ENCODE measurements at places on chromosomes 16 and 17.
A peak's percentile ranks its signal among the peaks of the same experiment; 100 is the strongest.

DNA sequence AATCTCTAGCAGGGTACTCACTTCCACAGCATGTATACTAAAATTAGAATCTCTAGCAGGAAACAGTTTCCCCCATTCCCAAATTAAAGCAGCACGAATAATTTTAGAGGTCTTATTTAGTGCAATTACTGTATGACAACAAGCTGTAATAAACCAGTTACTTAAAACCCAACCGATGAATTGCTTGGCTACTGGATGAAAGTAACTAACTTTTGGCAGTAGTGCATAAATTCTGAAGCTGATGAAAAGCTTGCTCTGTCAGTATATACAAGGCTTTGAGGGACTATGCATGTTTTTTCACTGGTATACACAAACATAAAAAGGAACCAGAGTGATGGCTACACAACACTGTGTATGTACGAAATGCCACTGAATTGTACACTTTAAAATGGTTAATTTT, 89.4 kb downstream of the CFDP1 start:
- no peak for DNase-seq

- peak; percentile 20 for DNase-seq
Measured at GRCh38 chr16:21250072-21250923, 16.8 kb downstream of the ANKS4B start.

DNA sequence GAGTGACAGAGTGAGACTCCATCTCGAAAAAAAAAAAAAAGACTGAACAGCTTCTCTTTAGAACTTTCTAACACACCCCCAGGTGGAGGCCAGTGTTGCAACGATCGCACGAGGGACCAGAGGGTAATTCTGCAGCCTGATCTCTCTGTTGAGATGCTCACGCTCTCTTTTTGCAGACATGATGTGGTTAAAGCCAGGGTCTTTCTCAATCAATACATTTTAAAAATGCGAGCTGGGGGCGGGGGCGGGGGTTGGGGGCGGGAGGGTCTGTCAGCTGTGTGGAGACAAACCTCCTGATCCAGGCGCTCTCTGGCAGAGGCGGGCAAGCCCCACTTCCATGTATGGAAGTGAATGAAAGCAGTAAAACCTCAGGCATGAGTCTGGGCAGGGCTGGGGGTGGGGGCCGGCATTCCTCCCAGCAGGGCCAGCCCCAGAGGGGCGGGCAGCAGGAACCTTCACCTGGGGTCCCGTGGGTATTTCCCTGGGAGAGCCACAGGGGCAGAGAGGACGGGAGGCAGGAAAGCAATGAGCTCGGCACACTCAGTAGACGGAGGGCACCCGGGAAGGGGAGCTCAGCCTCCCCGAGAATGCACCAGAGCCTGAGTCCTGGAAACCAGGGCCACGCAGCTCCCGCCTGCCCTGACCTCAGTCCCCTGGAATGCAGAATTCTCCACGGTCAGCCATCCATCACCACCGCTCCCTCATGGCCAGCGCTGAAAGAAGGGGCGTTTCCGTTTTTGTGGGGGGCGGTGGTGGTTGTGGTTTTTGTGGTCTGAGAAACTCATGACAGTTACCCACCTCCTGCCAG, 28.0 kb downstream of the NXN start:
- no peak for DNase-seq

DNA sequence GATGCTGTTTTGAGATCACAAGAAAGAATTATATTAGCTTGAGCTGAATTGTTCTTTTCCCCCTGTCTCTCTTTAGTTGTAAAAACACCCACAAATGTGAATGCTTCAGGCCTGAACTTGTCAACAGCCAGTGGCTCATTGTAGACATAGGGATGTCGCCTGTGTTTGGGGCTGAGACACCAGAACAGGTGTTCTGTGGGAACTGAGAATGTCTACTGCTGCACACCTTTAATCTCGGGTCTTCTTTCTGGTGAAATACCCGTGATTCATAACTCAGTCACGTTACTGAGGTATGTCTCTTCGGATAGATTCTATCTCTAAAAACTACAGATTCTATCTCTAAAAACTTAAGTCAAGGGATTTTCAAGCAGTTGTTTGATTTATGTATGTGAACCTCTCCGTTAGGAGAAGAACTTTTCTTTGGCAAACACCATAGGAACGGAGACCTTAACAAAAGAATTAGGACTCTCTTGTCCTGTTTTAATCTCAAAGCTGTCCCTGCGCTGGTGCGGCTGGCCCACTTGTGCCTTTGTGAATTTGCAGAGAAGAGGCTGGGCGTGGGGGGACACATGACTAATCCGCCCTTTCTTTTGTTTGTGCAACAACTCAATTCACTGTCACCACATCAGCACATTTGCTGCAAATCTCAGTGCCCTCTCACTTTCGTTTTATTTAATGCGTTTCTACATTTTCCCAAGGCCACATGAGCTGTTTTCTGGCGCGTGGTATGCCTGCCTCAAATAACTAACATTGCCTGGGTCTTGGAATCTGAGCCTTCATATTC, 643.0 kb downstream of the MAF start:
- DNase-seq: no peak

- no peak for DNase-seq
Measured at GRCh38 chr16:83949724-83950001, 3.4 kb upstream of the OSGIN1 start.

DNA sequence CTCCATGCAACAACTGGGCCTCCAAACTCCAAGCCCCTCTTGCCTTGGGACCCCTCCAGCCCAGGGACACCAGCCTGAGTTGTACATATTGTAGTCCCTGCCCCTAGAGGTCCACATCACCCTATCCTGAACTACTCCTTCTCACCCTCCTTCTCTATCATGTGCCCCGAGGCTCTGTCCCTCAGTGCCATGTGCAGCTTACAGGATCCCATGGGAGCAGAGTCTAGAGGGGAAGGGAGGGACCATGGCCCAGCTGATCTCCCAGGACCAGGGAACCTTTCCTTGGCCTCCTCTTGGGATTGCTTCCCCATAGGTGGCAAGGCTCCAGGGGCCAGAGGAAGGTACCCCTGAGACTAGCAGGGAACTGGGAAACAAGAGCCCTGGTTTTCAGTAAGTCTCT, 35.3 kb downstream of the TMEM132E start:
- no peak for DNase-seq

DNA sequence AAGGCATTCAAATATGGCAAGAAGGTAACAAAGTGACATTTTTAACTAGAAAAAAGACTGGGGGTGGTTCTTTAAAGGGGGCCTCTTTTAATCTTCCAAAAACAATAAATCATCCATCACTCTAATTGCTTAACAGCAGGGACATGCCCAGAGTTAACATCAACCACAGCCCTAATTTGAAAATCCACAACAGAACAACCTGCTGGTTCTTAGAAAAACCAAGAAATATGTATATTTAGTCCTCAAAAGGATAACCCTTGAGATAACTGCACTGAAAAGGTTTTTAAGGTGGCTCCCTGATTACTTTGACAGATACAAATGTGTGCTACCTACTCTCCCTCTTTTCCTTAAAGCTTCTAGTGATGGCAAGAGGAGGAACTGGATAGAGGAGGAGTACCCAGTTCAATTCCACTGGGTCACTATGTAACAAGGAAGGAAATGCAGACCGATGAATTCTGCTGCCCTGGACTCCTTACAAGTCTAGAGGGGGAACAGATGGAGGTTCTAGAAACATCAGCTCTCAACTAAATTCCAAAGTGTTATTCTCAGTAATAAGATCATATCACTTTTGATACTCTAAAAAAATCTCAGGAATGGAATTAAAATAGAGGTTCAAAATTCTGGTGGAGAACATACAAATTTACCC, 54.3 kb downstream of the N4BP1 start:
- DNase-seq: no peak

GRCh38 chr17:28219771-28220170, 99.2 kb upstream of the TMEM97 start:
- no peak for DNase-seq

DNA sequence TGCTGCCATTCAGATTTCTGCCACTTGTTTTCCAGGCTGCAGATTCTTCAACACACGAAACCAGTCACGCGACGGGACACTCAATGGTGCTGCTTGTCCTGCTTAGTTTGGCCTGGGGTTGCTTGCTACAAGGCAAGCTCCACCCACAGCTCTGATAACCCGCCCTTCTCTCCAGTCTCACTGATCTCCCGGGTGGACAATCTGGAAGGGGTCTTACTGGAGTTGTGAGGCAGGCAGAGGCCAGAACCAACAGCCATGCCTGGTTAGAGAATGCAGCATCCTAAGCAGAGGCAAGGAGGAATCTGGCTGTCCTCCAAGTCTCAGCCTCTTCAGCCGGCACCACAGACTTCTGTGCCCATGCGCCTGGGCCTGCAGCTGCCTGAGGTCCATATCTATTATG, 119.1 kb downstream of the KCNJ12 start:
- no peak for DNase-seq

- DNase-seq: no peak
Measured at GRCh38 chr16:74226338-74226954, 70.2 kb upstream of the PSMD7 start.

GRCh38 chr16:62029947-62030346, 6.3 kb downstream of the CDH8 start:
- DNase-seq: no peak

- DNase-seq: no peak
Measured at GRCh38 chr17:29131814-29132682, 48.1 kb downstream of the MYO18A start.

GRCh38 chr16:7363422-7364417, 31.1 kb downstream of the RBFOX1 start:
- DNase-seq: no peak

GRCh38 chr16:67459066-67459860, 21.7 kb downstream of the ATP6V0D1 start:
- no peak for DNase-seq

GRCh38 chr17:28317966-28318758, 838 bp upstream of the TMEM97 start:
- DNase-seq: peak; percentile 33

- no peak for DNase-seq
Measured at GRCh38 chr16:71407731-71408130, 34.1 kb downstream of the TLE7 start.

GRCh38 chr17:30267625-30268024, 24.1 kb downstream of the BLMH start:
- no peak for DNase-seq

DNA sequence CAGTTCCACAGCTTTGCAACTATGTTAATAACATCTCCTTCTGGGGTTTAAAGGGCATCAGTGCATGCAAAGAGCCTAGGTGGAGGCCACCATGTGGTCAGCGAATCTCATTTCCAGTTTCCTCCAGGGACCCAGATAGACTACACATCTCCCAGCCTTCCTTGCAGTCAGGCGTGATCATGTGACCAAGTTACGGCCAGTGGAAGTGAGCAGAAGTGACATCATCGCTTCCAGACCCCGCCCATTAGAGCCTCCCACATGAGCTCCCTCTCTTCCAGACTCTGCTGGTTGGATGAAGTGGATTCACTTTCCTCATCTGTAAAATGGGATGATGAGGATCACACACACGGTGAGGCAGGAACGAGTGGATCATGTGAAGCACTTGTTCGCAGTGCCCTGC, 27.4 kb upstream of the KDM8 start:
- no peak for DNase-seq
